NCI-H1436 (cell line): ENCODE measurements at places on chromosomes 4 and X.
A peak's percentile ranks its signal among the peaks of the same experiment; 100 is the strongest.

GRCh38 chr4:172707622-172708021 lies 461.0 kb upstream of the GALNT7 start:
- DNase-seq, result peak; percentile 20

DNA sequence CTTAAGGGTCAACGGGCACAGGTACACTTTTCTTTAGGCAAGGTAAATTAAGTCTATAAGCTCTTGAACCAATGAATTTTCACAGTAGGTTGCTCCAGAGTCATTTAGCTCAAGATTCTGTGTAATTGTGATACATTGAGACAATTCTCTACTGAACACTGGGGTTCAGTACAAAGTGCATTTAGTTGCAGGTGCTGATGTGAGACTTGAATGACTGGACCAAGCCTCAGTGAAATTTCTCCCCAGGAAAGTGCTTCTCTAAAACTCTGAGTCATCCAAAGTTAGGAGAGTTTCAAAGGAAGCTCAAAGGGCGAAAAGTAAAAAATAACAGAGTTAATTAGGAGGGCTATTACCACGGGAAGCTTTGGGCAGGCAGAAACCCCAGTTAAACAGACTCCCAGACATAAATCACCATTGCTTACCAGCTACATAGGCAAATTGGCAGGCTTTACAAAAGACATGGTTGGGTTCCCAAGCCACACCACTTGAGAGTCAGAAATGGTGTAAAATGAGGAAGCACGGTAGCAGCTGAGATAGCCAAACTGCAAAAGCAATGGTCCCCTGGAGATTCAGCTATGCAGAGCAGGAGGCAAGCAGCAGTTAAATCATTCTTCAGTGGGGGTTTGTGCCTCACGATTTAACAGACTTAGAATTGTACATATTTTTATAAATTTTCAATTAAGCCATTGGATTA lies 202.6 kb downstream of the PCDH19 start:
- DNase-seq, result no peak

- DNase-seq, result no peak
These were observed 26.2 kb upstream of the MXD4 start for GRCh38 chr4:2288051-2288541.

GRCh38 chr4:142875117-142875516 lies 29.0 kb upstream of the INPP4B start:
- no peak for DNase-seq

DNA sequence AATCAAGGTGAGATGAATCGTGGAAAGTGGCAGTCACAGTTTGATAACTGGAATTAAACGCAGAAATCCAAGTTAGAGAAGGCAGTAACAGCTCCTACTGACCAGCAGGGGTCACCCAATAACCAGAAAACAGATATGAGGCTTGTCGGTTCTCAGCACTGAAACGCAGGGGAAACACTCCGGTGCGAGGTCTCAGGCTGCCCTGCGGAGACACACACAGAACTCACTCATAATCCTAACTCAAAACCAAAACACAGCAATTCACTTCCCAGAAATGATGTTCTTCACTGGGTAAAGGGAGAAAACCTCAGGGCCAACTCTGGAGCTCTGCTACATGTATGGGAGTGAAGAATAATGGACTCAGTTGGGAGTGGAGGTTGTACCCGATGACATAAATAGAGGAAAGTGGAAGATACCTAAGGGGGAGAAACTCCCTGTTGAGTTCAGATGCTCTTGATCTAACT lies 384.4 kb downstream of the RAPGEF2 start:
- DNase-seq, result peak; percentile 52

GRCh38 chrX:136768469-136769084 lies 12.2 kb downstream of the ARHGEF6 start:
- peak; percentile 1 for DNase-seq

DNA sequence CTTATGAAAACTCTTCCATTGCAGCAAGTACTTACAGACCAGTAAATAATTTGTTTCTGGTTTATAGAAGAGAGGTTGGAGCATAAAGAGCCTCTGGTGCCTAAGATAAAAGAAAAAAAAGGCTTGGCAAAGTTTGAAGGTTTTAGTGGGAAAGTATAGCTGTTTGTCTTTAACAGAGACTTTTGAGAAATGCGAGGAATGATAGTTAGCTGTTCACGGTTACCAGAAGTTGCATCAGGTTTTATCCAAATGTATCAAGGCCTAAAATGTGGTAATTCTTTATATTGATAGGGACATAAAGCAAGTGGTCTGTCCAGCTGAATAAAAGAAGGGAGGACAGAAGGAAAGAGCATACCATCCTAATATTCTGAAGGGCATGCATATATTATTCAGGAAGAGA lies 29.3 kb downstream of the RAP1GDS1 start:
- no peak for DNase-seq

- peak; percentile 22 for DNase-seq
These were observed 12.8 kb upstream of the SLITRK4 start for GRCh38 chrX:143648705-143649104.

DNA sequence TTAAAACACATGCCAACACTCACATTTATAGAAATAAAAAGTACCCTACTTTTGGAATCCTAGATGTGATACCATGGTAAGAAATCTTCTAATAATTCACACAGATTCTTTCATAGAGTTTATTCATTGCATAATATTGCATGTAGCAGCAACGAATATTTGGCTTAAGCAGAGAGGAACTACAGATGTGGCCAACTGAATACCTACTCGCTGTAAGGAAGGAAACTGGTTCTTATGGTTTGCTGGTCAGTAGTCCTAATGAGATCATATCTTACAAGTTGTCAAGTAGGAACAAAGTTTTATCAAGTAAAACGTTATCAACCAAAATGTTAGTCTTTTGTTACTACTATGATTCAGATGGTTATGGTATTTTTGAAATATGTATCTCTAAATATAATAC lies 996.1 kb downstream of the PDHA2 start:
- no peak for DNase-seq

GRCh38 chrX:16461968-16462367 lies 188.0 kb upstream of the S100G start:
- no peak for DNase-seq

GRCh38 chr4:171590716-171591115 lies 222.5 kb upstream of the GALNTL6 start:
- no peak for DNase-seq

DNA sequence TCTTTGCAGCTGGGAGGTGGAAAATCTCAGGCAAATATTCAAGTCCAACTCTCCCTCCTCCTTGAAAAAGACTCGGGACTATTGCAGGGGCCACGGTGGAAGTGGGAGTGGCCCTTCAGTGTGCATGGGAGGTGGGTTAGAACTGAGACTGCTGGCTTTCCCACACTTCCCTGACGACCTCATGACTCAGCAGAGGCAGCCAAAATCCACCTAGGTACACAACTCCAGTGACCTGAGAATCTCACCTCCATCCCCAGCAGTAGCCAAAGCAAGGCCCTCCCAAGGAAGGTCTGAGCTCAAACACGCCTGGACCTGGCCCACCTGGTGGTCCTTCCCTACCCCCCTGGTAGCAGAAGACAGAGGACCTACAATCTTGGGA lies 6.2 kb upstream of the UGT2B17 start:
- no peak for DNase-seq

DNA sequence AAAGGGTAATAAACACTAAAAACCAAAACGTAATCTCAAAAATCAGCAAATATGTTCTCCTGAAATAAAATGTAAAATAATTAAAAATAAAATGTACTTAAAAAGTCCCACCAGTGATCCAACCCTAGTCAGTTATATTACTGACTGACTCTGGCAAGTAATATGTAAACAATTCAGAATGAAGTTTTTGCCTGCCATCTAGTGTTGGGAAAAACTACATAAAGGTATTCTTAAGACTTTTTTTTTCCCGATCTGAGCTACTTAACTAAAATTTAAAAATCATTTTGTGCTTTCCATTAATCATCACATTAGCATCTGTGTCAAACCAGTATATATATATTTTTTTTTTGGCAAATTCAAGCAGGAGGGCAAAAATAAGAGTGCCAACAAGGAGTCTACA lies 24.0 kb downstream of the RCHY1 start:
- no peak for DNase-seq

DNA sequence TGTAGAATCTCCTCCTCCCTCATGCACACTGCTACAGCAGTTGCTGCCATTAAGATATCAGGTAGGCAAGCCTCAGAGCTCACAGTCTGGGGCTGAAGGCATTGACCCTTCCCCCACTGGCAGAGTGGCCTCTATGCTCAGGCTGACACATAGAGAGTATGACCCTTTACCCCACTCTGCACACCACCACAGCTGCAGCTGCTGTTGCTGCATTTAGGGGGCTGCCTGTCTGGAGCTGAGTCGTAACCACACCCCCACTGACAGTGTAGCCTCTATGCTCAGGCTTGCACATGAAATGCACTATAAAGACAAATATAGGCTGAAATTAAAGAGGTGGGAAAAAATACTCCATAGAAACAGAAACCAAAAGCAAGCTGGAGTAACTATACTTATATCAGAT lies 289.3 kb upstream of the PABPC4L start:
- DNase-seq, result no peak

GRCh38 chrX:41518127-41518840 lies 71.1 kb downstream of the NYX start:
- DNase-seq, result no peak

GRCh38 chr4:8528713-8529112 lies 51.5 kb upstream of the GPR78 start:
- DNase-seq, result no peak

- DNase-seq, result no peak
These were observed 174.6 kb upstream of the PSAPL1 start for GRCh38 chr4:7609316-7609715.

DNA sequence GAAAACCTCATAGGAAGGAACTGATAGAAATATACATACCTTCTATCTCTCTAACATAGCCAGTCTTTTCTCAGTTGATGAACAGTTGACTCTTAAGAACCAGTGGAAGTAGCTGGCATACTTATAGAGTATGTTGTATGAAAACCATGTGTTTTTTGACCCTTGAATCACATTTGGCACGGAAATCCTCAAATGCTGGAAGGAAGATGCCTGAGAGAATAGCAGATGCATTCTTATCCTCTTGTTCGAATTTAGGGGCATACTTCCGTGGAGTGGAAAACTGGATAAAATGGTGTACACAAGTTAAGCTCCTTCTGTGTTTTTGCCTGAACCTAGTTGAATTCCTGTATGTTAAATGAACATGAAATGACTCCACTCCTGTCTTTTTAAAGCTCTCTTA lies 145.5 kb downstream of the PCDH7 start:
- DNase-seq, result no peak

DNA sequence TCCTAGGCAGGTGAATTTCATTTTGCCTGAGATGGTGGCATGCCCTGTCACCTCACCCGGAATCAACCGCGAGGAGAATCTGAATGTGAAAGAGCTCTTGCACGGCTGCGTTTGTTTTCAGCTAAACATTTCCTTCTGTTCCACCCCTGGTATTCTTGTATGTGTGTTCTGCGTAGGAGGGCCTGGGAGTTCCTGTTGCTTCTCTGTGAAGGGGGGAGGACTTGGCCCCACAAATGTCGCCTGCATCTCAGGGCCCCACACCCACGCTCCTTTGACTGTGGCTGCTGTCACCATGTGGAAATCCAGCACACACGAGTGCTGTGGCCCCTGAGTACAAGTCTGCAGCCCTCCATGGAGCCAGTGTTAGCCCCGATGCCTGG lies 45.8 kb upstream of the CLCN4 start:
- no peak for DNase-seq

- DNase-seq, result no peak
These were observed 19.5 kb upstream of the MRFAP1 start for GRCh38 chr4:6620891-6621555.

DNA sequence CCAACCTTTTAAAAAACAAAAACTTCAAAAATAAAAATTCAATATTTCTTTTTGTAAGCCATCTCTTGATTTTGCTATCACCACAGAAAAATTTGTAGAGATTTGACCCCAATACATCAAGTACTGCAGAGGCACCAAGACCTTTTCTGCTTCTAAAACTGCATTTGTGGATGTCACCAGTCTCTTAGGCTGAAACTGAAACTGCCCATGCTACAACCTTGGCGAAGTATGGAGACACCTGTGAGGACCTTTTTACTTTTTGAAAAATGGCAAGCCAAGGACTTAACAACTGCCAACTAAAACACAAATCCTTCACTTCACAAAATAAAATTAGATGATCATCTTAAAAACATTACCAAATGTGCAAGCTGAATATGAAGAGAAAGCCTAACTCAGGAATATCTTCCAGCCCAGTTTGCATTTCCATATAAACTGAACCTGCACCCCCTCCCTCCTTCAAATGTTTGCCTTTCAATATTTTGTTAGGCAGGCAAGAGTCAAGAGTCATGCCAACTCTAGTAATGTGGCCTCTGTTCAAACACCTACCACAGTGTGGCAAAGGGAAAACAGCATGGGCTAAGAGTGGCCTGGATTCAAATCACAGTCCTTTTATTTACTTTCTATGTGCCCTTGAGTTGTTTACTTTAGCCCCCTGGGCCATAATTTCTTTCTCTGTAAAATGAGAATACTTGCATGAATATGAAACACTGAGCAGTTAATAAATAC lies 389.4 kb downstream of the OPHN1 start:
- DNase-seq, result no peak

DNA sequence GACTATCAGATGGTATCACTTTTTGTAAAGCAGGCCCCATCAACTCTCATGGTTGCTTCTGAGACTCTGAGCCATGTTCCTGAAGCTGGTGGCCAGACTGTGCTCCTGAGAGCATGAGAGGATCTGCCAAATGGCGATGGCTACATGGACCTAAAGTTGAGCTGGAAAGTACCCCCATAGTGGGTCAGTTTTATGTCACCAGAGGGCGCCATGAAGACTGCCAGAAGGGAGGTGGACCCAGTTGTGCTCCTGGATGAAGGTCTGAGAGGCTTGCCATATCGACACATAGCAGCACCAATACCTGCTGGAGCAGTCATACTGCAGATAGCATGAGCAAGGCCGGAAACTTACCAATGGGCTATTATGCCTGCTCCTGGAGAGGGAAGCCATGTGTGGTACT lies 105.7 kb downstream of the SLITRK2 start:
- DNase-seq, result no peak

DNA sequence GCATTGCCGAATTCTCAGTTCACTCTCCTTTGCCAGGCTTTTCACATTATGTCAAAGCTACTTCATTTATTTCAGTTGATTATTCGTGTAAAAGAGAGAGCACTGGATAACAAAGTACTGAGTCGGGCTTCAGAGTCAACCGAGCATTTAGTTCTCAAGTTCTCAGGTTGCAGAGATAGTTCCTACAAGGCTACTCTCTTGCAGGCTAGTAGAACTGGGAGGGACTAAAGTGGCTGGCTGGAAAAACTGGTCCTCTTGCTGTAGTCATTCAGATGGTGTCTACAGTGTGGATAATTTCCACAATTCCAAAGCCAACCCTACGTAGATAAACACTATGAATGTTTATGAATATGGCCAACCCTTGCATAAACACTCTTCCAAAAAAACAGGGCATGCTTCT lies 4.6 kb upstream of the CCNG2 start:
- no peak for DNase-seq
